SW 1271 (cell line): ENCODE measurements at places on chromosomes 5 and 9.
A peak's percentile ranks its signal among the peaks of the same experiment; 100 is the strongest.

- no peak for DNase-seq
These were observed 2.8 kb downstream of the PDGFRB start for GRCh38 chr5:150152636-150153462.

GRCh38 chr9:134057751-134058701 lies 9.8 kb downstream of the BRD3 start:
- DNase-seq = no peak

GRCh38 chr5:175652741-175653663 lies 4.9 kb upstream of the HRH2 start:
- DNase-seq = no peak

DNA sequence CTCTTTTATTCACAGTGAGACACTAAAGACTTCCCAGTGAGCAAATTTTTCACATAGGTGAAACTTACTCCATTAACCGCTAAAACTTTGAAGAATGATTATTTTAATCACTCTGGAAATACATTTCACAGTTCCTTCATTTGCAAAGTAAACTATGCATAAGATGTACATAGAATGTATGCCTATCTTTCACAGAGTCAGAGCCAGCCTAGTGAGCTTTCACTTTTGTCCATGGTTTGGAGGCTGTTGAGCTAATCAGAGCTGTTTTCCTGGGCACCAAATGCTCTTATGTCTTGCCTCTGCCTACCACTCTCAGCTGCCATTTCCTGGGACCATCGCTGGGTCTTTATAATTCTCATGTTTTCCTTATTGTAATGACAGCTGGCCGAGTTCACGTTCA lies 67.3 kb downstream of the PDE8B start:
- DNase-seq = no peak

DNA sequence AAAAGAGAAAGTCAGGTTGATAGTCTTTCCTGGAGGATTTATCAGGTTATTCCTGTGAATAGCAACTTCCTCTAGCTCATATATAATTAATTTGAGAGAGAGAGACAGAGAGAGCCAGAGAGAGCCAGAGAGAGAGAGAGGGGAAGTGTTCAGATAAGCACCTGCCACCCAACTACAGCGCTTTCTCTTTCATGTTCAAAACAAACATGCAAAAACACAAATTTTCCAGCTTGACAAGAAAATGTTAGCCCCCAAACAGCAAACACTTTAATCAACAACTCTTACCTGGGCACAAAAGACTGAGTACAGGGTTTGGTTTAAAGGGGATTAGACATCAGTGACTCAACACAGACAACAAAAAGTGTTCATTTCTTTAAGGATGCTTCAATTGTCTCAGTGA lies 61.7 kb upstream of the PLPP6 start:
- DNase-seq = no peak

DNA sequence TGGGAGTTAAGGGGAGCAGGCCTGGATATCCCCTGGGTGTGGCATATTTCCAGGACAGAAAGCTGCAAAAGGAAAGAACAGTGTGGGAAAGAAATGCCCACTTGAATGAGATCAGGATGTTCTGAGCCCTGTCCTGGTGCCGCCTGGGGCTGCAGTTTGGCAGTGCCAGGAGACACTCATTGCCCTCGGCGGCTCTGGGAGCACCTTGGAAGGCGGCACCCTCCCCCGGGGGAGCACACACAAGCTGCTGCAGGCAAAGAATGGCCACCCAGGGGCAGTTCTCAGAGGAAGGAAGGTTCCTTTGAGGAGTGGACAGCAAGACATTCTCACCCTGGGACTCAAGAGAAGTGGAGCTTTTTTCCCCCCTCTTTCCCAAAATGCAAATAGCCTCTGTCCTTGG lies 305.3 kb downstream of the NTRK2 start:
- DNase-seq = no peak

DNA sequence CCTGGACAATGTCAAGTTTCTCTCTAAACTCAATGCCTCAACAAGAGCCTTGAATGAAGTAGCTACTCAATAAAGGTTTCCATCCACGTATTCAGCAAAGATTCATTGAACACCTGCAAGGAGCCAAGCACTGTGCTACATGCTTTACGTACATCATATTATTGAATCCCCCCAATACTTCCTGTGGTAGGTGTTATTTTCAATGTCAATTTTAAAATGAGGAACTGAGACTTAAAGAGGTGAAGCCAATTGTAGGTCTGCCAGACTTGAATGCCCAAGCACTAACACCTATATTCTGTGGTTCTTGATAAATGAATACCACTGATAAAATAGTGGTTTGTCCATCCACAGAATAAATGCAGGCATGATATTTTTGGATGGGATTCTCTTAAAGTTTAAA lies 162.3 kb downstream of the DRD1 start:
- no peak for DNase-seq

DNA sequence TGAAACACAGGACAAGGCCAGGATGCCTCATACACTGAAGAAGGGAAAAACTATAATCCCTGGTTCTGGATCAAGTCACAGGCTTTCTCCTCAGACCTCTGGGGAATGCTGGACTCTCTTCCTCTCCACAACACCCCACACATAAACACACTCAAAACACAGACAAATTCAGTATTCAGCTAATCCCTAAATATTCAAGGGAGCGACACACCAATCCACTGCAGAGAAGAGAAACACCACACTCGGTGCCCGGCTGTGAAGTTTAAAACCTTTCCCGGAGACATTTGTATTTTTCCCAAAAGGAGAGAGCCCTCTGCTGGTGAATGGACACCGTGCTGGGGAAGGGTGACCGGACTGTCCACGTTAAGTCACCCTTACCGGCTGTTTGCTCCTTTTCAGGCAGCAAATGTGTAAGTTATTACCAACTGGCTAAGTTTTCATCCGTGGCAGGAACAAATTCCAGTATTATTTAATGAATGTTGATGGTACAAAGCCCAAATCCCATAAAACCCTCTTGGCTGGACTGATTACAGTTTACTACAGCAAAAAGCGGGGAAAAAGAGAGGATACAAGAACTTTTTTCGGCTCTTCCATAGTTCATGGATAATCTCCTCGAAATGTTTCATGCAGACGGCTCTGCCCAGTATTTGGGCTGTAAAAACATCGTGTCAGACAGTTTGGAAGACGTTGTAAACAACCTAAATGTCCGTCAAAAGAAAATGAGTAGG lies 130.9 kb upstream of the SLC30A5 start:
- DNase-seq = peak; percentile 59

DNA sequence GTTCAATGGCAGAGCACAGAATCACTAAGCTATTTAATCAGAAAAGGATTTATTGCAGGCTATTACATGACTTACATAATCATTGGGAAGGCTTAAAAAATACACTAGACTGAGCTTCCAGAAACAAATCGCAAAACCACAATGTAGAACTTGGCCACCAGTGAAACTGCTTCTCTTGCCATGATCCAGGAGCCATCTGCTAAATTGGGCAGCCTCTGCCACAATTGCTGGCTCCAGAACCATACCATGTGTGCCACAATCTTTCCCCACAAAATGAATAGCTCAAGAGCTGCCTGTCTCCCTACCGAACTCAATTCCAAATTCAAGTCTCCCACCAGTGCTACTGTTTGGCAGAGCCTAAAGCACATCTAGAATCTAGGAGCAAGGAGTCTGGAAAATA lies 9.8 kb upstream of the ERAP1 start:
- DNase-seq = no peak

GRCh38 chr5:67035098-67035740 lies 161.4 kb downstream of the CD180 start:
- DNase-seq = no peak

DNA sequence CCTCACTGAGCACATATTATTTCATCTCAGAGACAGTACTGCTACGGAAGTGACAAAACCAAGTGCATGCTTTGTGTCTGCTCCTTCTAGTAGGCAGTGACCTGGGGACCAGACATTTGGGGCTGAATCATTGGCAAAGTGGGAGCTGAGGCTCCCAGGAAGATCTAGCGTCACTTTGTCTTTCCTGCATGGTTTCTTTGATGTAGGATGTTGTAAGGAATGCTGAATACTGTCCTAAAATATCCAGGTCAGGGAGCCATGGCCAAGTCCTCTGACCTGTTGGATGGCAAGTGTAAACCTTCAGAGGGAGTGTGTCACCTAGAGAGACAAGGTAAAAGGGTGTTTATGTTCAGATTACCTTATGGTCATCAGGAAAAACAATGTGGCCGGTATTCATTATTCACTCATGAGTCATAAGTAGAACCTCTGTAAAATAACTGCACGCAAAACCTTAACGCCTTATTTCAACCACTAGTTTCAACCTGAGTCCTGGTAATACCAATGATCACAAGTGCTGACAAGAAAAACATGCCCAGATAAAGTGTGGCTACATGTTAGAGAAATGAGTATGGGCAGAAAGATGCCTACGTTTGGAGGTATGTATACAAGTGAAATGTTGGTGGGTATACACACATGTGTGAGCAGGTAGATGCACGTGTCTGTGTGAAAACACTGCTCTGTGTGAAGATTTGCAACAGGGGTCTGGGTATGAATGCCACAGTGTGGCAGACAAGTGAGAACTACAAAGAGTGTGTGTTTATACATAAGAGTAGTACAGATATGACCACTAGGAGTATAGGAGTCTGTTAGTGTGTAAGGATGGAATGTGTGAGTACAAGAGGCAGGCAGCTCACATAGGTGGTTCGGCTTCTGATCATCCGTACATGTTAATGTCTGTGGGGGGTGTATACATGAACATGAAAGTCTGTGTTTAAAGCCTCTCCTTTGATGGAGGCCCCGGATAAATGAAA lies 263.9 kb downstream of the SPOCK1 start:
- DNase-seq = no peak

DNA sequence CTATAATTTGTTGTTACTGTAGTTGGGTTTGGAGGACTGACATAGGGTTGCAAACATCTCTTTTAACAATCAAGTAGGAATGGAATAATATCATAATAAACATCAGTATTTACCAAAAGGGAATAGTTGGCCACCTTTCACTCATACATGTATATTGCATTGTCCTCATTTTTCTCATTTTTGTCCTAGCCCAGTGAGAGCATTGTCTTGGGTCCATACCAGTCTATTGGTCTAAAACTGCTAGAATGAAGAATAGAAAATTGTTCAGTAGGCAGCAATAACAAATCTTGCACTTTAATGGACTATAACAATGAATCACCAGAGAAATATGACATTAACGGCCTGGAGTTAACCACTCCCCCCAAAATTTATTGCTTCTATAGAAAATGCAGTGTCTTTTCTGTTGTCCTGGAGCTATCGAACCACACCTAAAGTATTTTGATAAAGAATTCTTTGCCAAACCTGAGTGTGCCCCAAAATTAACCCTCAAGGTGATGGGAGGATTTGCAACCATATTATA lies 80.9 kb upstream of the IL33 start:
- no peak for DNase-seq

GRCh38 chr5:122173474-122174415 lies 44.4 kb downstream of the ZNF474 start:
- no peak for DNase-seq

- DNase-seq = no peak
These were observed 37.2 kb downstream of the DDX31 start for GRCh38 chr9:132632413-132633129.

DNA sequence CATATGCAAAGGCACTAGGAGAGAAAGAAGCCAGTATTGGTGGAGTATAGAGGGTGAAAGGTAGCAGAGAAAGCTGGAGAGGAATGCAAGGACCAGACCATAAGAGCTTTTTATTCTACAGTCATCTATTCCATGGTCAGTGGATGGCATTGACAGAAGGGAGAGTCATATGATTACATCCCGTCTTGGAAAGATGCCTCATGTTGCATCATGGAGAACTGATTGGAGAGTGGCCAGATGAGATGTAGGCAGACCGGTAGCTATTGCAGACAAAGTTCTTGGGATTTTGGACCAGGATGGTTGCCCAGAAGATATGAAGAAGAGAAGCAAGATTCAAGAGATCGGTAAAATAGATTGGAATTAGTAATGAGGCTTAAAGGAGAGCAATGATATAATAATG lies 260.7 kb downstream of the CHSY3 start:
- no peak for DNase-seq

GRCh38 chr9:120531683-120532300 lies 48.2 kb downstream of the CDK5RAP2 start:
- no peak for DNase-seq

- DNase-seq = no peak
These were observed 722.8 kb upstream of the GRAMD2B start for GRCh38 chr5:125700380-125700861.

DNA sequence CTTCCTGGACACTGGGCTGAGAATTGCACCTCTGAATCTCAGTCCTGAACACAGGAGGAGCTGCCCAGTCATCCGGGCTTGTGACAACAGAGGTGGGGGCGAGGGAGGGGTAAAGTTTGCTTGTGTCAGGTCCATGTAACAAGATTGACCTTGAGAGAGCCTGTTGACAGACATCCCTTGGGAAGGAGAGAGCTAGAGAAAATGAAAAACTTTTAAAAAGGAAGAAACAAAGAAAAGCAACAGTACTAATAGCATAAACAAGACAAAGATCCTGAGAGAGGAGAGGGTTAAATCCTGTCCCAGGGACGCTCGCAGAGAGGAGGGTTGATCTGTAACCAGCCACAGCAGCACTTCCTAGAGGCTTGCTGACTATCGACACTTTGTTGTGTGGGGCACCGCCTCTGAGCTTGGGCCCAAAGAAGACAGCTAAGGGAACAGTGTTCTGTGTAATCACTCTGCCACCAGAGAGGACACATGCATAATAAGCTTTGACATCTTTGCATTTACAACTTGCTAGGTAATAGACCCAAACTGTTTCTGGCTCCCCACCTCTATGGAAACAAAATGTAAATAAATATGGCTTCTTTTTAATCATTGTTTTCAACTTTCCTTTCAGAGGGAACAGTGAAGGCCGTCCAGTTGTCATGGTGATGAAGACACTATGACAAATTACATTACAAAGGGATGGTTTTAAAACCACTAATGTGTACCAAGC lies 363.7 kb downstream of the CSNK1G3 start:
- no peak for DNase-seq

DNA sequence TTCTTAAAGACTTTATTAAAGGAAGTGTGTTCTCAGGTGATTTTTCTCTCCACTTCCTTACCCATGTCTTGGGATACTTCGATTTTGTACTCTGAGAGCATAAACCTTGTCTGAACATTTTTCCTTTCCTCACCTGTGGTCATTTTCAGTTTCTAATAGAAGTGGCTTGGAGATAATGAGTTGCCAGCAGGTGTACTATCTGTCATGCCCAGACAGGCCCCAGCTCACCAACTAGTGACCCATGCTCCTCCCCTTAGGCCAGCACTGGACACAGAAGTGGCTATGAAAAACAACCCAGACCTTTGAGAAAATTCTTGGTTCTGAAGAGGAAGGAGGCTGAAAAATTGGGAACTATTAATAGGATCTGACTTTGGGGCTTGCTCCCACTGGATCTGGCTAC lies 49.2 kb upstream of the SMIM32 start:
- no peak for DNase-seq
